ENCODE measurements at places on chromosomes 1 and 21.

- no peak for DNase-seq
These were observed 165.7 kb upstream of the IRF2BP2 start for GRCh38 chr1:234775477-234776246.

GRCh38 chr1:215887627-215888026, 320.5 kb downstream of the KCTD3 start:
- no peak for DNase-seq

DNA sequence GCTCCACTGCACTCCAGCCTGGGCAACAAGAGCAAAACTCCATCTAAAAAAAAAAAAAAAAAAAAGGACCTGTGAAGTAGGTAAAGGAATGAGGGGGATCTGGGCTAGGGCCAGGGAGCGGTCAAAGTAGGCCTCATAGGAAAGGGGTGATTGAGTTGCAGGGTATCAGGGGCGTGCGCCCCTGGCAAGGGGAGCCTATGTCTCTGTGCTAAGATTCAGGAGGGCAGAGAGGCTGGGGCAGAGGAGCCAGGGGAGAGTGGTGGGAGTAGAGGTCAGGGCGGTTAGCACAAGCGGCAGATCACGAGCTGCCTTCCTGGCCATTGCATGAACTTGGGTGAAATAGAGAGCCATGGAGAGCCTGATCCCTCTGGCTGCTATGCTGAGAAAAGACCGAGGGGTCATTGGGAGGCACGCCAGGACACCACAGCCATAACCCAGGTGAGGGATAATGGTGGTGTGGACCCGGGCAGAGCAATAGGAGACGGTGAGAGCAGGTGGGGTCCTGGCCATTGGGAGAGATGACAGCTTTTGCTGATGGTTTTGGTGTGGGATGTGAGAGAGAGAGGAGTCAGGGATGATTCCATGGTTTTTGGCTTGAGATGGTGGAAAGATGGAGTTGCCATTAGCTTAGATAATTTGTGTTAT, 30.6 kb upstream of the CSF1 start:
- no peak for DNase-seq

DNA sequence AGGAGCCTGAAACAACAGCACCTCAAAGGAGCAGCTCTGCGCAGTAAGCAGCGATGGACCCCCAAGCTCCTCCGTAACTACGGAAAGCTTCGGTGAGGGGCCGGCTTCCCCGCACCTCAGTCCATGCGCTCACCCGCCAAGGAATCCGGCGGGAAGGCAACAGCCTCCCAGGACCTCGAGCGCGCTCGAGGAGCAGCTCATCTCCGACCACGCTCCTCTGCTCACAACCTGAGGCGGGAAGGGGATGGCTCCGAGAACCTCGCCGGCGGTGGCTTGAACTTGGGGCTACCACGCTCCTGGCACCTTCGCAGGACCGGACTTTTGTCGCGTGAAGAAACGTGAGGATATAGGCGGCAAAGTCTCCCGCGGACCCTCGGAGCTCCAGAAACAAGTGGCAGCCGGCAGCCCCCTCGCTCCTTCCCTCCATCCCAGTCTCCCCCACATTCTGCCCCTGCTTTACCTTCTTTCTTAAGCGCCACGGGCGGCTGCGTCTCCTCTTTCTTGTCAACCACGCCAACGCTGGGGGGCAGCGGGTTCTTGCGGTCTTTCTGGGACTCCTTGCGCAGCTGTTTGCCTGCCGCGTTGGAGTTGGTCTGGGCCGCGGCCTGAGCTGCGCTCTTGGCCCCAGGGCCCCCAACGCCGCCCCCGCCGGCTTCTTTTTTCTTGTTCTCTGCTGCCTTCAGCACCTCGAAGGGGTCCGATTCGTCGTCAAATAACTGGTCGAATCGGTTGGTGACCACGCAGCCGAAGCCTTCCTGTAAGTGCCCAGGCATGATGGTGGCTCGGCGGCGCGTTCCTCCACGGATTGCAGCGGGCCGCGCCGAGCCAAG, 459 bp downstream of the SERBP1 start:
- DNase-seq: peak; percentile 29

- no peak for DNase-seq
These were observed 19.2 kb upstream of the MTARC1 start for GRCh38 chr1:220767312-220768125.

DNA sequence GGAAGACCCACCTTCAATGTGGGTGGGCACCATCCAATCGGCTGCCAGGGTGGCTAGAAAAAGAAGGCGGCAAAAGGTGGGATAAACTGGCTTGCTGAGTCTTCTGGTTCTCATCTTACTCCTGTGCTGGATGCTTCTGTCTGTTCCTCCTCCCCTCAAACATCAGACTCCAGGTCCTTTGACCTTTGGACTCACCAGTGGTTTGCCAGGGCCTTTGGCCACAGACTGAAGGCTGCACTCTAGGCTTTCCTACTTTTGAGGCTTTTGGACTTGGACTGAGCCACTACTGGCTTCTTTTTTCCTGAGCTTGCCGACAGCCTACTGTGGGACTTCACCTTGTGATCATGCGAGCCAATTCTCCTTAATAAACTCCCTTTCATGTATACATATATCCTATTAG, 55.9 kb downstream of the VCAM1 start:
- no peak for DNase-seq

GRCh38 chr1:200051620-200052019, 24.1 kb downstream of the NR5A2 start:
- DNase-seq: no peak

DNA sequence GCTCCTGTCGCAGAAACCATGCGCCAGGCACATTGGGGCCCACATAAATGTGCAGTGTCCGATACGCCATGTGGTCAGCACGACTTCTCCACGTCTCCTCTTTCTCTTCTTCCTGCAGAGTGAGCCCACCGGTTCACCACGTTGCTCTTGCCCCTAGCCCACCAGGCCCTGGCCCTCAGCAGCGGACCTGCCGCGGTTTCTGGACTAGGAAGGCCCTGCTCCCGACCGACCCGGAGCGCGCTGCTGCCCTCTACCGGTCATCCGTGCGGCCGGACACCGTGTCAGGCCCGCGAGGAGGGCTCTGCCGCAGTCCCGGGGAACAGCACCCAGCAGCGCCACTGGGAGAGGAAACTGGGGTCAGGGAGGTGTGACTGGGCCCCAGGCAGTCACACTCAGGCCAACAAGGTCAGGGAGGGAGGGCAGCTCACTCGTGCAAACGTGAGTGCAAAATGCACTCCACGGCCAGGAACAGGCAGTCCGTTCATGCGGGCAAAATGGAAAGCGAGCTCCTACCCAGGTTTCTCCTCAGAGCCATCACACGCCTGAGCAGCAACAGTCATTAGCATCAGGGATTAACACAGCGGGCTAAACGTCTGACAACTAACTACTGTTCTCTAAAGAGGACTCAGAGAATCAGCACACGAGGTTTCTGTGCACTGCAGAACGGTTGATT, 13.7 kb downstream of the TLR5 start:
- peak; percentile 66 for DNase-seq

- DNase-seq: no peak
These were observed 43.6 kb downstream of the ARID1A start for GRCh38 chr1:26739329-26739914.

DNA sequence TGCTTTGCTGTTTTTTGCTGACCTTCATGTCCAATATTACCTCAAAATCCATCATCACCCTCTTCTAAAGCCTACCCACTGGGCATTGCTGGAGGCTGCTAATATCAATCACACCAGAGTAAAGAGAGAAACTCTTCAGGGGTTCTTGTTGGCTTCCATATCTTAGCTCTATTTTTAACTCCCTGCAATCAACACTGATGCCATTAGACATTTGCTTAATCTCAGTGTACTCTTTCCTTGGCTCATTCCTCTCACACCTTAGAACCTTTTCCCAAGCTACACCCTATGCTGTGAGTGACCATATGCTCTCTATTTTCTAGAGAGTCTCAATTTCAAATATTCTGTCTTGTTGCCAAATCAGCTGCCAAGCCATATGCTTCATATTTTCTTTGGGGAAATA, 40.6 kb upstream of the RABGAP1L start:
- DNase-seq: no peak

GRCh38 chr1:51499694-51500093, 19.4 kb downstream of the EPS15 start:
- no peak for DNase-seq

DNA sequence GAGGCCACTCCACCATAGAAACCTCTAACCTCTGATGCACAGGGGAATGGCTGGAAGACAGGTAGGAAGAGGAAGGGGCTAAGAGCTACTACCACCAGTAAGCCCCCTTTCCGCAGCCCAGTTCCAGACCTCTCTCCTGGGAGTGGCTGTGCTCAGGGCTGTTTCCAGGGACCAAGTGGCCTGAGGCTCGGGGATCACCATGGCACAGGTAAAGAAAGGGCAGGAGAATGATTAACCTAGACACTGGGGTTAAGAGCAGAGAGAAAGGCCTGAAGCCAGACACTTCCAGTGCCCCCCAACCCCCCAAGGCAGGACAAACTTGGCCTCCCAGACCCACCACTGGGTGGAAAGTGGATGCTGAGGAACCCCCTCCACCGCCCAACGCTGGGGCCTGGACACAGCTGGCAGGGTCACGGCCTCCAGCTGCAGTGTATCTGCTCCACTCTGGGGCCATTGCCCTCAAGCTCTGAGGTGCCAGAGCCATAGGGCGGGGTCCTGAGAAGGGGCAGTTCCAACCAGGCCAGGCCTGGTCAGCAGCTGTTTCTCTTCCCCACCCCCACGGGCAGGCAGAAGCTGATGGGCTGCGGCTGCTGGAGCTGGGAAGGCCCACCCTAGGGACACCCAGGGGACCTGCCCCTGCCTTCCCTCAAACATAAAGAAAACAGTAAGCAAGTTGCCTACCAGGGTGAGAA, 2.6 kb downstream of the TAGLN2 start:
- no peak for DNase-seq

- DNase-seq: no peak
These were observed 4.5 kb downstream of the SIPA1L2 start for GRCh38 chr1:232625319-232625868.

- DNase-seq: no peak
These were observed 72.1 kb downstream of the RERE start for GRCh38 chr1:8745346-8745745.

- DNase-seq: no peak
These were observed 83.5 kb downstream of the MAN1C1 start for GRCh38 chr1:25700144-25700523.

DNA sequence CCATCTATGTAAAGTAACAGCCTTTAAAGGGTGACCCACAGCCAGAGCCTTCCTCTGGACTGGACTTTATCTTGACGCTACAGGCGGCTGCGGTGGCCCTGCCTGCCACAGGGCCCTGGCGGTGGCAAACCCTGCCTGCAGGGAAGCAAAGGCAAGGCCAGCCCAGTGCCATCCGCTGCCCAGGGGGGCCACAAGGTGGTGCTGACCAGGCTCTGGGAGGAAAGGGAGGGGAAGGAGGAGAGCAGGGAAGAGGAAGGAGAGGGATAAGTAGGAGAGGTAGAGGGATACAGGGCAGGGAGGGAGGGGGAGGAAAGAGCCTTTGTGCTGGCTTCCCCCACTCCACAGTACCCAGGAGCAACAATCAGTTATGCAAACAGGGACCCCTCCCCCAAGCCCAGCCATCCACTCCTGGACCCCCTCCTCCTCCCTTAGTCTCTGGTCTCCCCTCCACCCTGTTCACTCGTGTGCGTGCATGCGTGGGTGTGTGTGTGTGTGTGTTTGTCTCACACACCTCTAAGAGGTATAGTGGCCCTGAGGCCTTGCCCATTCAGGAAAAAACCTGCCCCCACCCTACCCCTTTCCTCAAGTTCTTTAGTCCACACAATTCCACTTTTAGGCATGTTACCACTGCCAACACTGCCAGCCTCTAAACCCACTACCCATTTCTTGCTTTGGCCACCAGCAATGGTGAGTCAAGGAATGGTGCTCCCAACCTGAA, 30.3 kb downstream of the SSBP3 start:
- no peak for DNase-seq

DNA sequence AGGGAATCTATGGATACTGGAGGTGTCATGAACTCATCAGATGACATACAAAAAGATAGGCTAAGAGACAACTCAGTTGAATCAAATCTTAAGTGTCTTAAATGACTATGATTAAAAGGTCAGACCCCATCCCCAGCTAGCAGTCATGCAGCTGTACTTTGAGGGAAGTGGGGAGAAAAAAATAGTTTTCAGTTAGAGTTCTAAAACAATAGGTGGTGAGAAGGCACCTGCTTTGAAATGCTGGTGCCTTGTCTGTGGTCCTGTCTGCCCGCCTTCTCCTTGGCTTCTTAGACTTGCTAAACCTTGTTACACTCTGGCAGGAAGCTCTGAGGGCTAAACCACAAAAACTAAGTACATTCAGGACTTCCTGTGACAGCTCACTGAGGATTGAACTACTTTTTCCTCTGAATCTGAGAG, 15.3 kb downstream of the CD2 start:
- DNase-seq: no peak

DNA sequence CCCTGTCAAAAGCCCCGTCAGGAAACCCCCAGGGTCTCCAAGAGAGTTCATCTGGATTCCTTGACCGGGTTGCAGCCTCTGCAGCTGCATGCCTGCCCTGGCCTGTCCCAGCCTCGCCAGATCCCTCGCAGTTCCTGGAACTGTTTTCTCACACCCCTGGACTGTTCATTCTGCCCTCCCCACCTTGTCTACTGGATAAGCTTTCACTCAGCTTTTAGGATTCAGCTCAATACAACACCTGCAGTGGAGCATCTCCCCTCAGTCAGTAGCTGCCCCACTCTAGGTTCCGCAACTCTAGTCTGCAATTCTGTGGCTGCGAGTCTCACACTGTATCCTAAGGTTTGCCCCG, 67.2 kb downstream of the FAM163A start:
- DNase-seq: no peak

GRCh38 chr1:114379987-114380386, 131.0 kb downstream of the TRIM33 start:
- DNase-seq: no peak

- DNase-seq: no peak
These were observed 29.1 kb upstream of the C21orf91 start for GRCh38 chr21:17848228-17848627.

DNA sequence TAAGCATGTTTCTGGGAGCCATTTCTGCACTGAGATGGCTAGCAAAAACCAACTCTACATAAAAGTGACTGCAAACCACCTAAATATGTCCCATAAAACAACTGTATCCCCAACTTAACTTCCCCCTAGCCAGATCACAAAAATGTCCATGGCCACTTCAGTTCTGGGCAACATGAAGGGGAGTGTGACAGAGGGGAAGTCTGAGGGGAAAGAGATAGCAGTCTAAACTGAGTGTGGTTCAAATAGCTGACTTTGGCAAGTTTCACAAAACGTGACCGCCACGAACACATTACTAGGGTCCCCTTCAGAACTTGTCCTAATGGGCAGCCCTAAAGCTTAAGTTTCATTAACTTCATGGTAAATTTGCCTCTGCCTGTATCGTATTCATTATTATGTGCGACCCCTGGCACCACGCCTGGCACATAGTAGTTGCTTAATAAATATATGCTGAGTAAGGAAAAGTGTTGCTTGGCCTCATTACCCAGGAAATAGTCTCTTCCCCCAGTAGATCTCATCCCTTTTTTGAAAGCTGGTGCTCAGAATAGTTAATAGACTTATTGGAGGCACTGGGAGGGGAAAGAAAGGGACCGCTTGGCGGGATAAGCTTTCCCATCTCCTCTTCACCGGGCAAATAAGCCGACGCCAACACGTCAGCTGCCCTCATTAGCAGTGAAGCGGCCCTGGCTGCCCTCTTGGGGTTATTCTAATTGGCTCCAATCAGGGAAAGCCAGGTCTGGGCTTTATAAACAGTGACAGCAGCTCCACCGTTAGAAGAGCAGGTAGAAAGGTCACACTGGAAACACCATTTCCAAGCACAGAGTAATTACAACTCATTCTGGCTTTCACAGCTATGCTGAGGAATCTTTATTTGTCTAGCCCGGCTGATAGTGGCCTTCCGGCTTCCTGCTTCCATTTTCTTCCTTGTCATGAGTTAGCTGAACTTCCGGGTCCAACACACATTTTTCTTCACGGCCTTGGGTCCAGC, 122.1 kb downstream of the LRIG2 start:
- DNase-seq: no peak

- no peak for DNase-seq
These were observed 443.0 kb downstream of the PTPRU start for GRCh38 chr1:29679316-29679715.

Measured in activated CD8-positive, alpha-beta memory T cell treated with anti-CD3 and anti-CD28 coated beads for 48 hours (primary cell).